ENCODE measurements at places on chromosomes 5 and 9. TPM values are rescaled to one million over a fixed set of nuclear protein-coding genes. Genes with fewer than 3 reads are reported as not detected.

The HACD4 gene
- total RNA-seq: 0.67 TPM

The HSD17B3 gene
- not detected for total RNA-seq

DNA sequence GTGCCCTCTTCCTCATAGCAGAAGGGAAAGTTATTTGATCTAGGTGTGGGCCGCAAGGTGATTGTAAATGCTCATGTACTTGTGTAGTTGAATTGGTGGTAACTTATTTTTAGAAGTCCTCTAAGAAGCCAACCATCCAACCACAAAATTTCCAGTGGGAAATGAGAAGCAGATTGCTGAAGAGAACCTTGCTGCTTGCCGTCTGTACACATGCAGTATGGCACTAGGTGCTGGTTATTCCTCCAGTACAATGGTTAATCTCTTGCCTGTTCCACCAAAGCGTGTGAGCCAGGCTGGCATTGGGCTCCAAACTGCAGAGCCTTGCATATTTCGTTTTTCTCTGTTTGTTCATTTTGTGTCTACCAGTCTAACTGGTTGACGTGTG lies 28.0 kb downstream of the PIP5K1B start:
- DNase-seq: no peak

- DNase-seq: peak; percentile 80
Measured at GRCh38 chr5:143244990-143245389, 158.5 kb downstream of the NR3C1 start.

All from mammary epithelial cell (primary cell).